ENCODE measurements at places on chromosomes 7 and 10.

DNA sequence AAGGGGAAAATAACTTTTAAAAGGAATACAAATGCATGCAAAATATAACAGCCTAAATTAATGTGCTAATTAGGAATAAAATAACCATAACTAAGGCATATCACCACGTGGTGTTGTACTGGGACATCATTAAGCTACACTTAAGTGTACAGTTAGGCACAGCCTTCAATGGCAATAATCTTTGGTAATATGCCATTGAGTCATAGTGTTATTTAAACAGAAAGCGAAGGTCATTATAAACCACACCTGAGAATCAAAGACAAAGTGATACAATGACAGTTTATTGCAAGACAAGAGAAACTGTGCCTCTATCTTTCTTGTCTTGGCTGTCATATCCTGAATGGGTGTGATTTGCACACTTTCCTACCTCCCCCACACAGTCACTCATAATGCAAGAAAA is 30.5 kb upstream of the AUTS2 start:
- no peak for DNase-seq

DNA sequence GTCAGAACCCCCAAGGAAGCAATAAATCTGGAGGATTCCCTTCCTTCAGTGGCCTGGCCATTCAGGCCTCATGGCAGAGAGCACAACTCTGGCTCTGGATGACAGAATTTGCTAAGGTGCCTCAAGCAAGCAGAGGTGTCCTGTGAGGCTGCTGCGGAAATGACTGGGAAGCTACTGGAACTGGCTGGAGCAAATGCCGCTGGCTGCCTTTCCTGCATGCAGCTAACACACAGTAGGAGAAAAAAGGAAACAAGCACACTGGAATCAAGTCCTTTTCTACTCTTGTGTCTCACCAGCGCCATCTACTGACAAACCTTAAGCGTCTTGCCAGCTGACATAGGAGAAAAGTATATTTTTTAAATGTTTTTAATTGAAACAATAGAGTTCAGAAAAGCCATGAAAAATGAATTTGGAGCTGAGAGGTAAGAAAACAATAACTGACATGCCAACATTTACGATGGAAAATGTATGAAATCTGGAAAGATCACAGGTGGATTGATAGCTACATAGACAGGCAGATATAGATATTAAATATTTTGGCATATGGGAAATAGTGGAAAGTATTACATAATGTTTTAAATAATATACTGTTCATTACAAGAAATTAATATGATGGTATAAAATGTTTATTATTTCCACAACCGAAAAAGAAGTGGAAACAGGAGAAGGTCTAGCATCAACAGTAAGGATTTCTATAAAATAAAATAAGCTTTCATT is 951.6 kb downstream of the ANKRD7 start:
- peak; percentile 6 for DNase-seq

DNA sequence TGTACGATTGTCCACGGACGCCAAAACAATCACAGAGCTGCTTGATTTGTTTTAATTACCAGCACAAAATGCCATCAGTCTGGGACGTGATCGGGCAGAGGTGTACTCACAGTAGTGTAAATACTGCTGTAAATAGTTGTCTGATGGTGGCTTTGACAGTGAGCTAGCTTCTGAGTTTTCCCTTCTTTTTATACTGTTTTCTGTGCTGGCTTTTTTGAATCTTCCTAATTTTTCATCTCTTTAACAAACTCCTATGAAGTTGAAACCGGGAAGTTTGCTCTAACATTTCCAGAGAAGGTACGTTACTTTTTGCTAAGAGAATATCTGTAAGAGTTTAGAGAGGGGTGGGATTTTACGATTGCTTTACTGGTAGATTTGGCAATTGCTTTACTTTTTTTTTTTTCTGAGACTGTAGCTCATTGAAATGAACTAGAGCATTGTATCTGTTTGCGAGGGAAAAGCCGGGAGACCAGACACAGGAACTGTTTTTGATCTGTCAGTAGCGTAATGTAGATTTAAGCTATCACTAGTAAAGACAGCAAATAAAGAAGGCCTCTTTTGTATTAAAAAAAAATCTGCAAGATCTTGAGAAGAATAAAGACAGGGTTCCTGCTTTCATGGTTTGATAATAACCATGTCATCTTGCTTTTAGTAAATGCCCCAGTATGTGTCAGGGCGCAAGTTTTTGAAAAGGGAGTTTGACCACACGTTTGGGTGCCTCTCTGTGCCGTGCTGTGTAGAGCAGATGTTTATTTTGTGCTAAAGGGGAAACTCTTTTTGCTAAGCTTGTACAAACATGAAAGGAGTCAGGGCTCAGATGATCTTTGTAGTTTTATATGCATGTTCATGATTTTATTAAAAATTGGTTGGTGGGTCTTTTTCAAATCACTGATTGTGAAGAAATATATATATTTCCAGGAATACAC is 712 bp downstream of the FOXP2 start:
- DNase-seq, result no peak

DNA sequence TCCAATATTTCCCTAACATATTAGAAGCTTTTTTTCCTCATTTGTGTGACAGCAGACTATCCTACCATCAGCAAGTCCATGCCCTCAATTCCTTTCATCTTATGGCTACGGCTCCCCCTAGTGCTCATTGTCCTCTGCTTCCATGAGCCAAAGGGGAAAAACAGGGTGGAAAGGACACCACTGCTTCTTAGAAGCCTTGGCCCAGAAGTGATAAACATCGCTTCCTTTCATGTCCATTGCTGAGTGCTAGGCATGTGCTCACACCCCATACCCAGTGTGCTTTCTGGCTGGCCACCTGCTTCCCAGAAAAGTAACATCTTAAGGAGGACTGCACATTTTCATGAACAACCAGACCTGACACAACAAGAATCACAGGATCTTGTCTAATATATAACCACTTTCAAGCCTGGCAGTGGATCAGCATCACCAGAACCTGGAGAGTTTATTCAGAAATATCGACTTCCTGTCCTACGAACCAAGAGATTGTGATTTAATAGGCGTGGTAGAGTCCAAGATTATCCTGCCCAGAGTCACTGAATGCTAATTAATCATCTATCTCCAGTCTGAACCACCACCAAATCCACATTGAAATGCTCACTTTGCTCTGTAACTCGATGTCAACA is 650.5 kb upstream of the SORCS1 start:
- DNase-seq, result no peak

DNA sequence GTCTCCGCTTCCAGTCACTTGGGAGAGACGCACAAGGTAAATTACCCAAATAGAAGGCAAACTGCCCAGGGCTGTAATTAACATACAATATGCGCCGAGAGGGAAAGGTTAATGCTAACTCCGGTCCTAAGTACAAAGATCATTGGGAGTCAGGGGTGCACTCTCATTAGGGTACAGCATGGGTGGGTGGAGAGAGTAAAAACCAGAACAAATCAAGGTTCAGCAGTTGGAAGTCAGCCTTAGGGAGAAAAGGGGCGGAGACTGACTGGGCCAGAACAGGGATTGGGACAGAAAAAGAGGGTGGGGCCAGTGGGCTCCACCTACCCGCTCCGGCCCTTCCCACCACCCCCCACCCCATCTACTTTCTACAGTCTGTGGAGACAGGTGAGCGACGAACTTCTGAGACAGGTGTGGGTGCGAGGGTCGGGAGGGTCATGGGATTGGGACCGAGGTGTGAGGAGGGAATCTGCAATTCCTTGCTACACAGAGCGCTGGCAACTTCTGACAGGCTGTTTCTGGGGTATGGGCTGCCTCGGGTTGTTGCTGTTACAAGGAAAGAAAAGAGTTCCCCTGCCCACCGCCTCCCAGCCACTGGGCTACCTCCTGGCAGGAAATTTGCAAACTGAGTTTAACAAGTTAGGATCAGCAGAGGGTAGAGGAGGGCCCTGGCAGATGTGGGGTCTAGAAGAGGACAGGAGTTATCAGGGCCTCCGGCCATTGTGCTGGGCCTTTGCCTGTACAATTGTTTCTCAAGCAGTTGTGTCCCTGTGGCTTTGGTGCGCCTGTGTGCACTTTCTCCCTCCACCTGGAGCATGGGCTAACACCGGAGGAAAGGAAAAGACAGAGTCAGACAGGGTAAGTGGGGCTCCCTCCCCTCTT is at the start of gene TMEM139:
TSS of gene TMEM139 (plus strand) at position 368 of the 879 bp plus-strand sequence. CDS start 1,000 bp downstream, outside the sequence.
- DNase-seq, result no peak

DNA sequence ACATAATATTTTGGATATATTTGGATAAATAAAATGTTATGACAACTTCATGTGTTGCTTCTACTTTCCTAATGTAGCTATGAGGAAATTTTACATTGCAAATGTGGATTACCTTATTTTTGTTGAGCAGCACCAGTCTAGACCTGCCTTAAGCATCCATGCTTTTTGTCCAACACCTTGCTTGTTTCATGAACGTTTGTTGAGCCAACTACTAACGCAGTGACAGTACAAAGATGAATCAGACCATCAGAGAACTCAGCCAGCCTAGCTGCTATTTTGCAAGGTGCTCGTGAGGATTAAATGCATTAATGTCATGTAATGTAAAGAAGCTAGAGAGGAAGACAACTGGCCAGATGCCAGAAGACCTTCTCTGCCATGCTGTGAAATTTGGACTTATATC is 1.1 kb upstream of the ZC3HAV1L start:
- DNase-seq, result no peak

- DNase-seq, result no peak
Measured at GRCh38 chr7:156347132-156347531, 293.4 kb upstream of the RNF32 start.

DNA sequence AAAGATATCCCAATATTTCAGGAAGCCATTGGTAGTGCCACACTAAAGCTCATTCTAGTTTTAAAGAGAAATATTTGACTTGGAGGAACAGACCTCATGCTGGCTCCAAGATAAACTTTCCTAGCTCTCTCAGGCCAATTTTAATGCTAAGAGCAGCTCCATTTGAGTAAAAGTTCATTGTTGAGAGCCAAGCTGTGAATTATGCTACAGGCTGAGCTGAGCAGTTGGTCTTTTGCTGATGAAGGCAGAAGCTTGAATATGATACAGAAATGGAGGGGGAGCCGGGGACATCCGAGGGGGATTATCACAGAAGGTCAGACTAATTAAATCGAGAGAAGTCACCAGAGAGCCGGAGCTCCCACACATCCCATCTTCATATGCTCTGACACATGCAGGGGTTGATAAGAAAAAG is 175.7 kb upstream of the AUTS2 start:
- DNase-seq, result no peak

- no peak for DNase-seq
Measured at GRCh38 chr7:50588937-50589336, 23.7 kb upstream of the DDC start.

DNA sequence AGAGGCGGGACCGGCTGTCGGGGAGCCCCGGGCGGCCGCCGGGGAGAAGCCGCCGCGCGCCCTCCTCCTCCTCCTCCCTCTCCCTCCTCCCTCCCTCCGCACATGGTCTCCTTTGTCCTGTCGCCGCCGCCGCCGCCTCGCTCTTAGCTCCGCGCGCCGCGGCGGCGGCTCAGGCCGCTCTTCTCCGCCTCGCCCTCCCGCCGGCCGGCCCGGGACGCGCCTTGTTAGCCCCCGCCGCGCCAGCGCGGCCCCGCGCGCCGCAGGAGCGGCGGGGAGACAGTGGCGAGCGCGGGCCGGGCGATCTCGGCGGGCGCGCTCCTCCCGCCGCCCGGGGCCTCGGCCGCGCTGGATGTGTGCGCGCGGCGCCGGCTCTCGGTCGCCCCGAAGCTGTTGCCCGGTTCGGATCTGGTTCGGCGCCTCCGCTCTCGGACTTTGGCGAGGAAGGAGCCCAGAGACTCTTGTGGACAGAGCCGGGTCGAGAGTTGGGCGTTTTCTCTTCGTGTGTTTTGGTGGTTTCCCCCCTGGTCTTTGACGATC is 437.4 kb upstream of the GALNT17 start:
- peak; percentile 29 for DNase-seq

DNA sequence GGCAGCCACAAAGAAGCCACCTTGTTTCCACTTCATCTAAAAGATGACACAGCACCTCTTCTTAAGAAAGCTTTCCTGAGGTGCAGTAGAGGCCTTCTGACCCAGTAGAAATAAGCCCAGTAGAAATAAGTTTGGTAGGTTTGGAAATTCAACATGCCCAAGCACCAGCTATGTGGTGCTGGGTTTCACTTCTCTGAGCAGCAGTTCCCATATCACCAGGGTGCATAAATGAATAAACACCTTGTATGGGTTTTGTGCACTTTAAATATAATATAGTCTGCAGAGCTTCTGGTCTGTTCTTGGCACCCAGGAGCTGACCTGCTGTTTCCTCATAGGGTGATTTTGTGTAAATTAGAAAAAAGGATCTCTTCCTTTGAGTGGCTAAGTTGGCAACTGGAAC is 492.4 kb upstream of the SORCS1 start:
- DNase-seq, result no peak

GRCh38 chr10:69716711-69717560 is 84.8 kb upstream of the COL13A1 start:
- DNase-seq, result peak; percentile 68

DNA sequence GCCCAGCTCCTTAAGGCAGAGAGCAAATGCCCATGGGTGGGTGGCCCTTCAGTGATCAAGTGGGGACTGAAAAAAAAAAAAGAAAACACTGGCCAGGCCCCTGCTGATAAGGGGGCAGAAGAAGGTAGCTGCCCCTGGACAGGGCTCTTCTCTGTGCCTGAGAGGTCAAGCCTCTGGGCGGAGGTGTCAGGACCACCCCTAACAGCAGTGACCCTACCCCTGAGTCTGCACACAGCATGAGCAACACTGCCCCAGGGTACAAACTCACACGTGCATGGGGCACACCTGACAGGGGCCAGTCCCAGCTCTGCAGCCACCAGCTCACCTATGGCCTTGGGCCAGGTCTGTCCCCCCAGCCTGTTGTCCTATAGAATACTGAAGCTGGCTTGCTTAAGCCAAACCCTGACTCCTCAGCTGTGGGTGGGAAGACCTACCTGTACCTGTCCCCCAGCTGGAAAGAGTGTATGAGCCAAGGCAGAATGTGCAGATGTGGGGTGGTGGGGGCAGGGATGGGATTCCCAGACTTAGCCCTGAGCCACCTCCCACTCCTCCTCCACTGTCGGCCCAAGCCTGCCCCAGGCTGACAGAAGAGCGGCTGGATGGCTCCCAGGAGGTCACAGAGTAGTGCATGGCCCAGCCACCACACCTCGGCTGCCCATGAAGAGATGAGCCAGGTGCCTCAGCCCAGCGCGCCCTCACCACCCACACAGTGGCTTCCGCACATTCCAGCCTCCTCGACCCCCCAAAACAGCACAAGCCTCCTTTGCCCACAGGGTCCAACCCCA is 23.7 kb downstream of the KCNH2 start:
- no peak for DNase-seq

- no peak for DNase-seq
Measured at GRCh38 chr10:16606421-16606820, 84.7 kb upstream of the C1QL3 start.

DNA sequence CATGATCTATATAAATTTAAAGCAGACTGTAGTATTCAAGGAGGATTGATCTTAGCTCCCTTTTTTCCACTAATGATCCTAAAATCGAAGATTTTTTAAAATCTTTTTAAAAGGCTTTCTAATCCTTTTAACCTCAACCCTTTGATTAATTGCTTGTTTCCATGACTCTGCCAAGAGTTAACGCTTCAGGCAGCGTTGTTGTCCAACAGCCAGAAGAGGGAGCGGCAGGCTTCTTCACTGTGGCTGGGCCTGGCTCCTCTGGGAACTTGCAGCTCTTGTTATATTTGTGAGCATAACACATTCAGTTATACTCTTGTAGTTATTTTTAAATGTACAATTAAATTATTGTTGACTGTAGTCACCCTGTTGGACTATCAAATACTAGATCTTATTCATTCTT is 26.3 kb downstream of the CRCP start:
- no peak for DNase-seq

Measured in stimulated activated CD4-positive, alpha-beta T cell treated with anti-CD3 and anti-CD28 coated beads, Interleukin-2, amount 100 ng/mL, for 24 hours (primary cell).